Stimulated activated CD4-positive, alpha-beta T cell treated with anti-CD3 and anti-CD28 coated beads, TNF-alpha, amount 100 ng/mL, for 1 hour (primary cell): ENCODE measurements at places on chromosomes 1 and 21.

DNA sequence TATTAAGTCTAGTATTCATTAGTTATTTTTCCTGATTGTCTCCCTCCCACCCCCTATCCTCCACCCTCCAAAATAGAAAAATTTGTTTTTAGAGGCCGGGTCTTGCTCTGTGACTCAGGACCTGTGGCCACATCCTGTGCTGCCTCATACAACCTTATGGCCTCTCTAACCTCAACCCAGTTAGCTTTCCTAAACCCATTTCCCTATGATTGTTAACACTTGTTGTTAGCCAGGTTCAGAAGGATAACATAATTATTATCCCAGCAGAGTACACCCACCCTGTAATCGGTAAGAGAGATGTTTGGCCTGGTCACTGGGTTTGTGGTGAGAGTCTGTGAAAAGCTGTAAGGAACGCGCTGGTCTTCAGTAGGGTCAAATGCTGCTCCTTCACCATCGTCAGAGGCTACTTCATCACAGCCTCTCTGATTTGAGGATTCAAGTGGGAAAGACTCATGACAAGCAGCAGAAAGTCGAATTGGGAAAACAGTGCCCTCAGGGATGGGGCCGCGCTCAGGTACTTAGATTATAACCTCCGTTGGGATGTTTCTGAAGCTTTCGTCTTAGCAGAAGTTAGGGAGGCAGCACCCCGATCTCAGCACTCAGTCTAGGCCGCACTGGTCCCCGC lies 35.9 kb upstream of the HMGN1 start:
- no peak for DNase-seq

- DNase-seq, result no peak
Measured at GRCh38 chr1:63545780-63546179, 22.5 kb downstream of the EFCAB7 start.

GRCh38 chr1:198496216-198497143 lies 44.0 kb downstream of the ATP6V1G3 start:
- no peak for DNase-seq

DNA sequence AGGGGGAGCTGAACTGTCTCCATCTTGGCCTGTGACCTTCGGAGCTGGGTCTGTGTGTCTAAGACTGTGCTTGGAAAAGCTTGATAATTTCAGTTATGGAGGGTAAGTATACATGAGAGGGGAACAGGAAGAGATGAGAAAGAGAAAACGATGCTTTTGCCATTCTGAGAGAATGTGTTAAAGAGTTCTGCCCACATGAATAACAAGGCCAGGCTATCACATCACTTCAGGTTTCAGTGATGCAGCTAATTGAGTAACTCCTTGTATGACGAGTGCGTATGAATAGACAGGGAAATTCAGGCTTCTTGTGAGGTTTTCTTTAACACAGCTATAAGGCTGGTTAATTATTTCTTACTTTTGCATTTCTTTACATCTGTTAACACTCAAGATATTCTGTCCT lies 81.0 kb downstream of the PLPPR5 start:
- no peak for DNase-seq

GRCh38 chr1:20685099-20685662 lies 24.0 kb upstream of the DDOST start:
- DNase-seq, result no peak

GRCh38 chr1:43968348-43968948 lies 1.4 kb upstream of the DPH2 start:
- no peak for DNase-seq

GRCh38 chr1:170213596-170213995 lies 67.8 kb downstream of the NTMT2 start:
- no peak for DNase-seq

- no peak for DNase-seq
Measured at GRCh38 chr21:40402884-40403582, 443.9 kb downstream of the DSCAM start.

DNA sequence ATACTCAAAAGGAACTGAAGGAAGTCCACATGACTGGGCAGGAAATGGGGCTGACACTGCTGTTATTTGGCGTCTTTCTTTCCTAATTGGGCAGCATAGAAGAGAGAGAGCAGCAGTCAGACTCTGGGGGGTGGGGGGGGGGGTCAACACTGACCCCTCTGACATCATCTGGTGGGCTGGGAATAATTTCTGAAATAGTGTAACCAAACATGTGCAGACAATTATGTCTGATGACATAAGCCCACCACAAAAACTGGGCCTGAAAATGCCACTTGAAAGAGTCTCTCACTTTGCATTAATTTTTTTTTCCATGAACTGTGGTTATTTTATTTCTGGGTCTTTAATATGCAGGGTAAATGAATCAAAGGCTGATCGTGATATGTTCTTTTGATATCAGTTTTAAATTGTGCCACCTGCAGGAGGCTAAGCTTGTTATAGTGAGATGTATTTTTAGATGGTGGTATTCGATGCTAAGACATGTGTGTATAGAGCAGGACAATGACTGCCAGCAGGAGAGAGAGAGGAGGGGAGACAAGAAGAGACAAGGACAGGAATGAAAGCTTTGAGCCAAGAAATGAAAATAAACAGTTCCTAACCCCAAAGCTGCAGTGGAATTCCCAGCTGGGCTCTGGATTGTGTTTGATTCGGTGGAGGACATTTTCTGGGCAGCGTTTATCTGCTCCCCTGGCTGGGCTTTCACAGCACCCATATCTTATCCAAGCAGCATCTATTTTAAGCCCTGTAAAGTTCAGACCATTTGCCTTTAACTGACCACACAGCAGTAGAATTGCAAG lies 264.7 kb downstream of the PBX1 start:
- no peak for DNase-seq

DNA sequence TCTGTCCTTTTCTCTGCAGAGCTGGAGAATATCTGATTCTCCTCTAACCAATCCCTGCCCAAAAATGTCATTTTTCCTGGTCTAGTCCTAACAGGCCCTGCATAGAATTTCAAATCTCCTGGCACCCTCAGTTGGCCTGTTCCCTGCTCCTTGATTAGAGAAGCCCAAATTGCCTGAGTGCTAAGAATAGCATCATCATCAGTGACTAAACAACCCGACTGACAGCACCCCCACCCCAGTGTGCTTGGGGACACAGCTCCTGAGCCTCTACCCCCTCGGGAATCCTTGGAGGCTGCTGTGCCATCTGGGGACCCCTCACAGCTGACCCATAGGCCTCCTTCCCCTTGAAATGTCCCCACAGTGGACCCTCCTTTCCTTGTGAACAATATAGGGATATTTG lies 94.4 kb downstream of the DDX20 start:
- no peak for DNase-seq
